Tongue (tissue), 3 donors: ENCODE measurements at places on chromosomes 4 and X.

- DNase-seq: no peak
Measured at GRCh38 chrX:109822861-109823260, 89.8 kb upstream of the ACSL4 start.

DNA sequence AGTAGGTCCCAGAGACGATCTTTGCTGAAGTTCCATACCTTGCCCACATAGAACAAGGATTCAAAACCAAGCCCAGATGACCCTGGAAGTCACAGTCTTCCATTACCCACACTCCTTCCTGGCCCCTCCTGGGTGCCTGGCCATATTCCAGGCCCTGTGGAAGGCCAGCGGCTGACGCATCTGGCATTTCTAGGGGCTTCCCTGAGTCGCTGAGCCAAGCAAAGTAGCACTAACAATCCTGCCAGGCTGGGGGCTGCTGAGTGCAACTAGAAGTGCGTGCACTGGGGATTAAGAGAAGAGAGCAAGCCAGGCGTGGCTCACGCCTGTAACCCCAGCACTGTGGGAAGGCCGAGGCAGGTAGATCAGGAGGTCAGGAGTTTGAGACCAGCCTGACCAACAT, 175.2 kb upstream of the CPEB2 start:
- no peak for DNase-seq

DNA sequence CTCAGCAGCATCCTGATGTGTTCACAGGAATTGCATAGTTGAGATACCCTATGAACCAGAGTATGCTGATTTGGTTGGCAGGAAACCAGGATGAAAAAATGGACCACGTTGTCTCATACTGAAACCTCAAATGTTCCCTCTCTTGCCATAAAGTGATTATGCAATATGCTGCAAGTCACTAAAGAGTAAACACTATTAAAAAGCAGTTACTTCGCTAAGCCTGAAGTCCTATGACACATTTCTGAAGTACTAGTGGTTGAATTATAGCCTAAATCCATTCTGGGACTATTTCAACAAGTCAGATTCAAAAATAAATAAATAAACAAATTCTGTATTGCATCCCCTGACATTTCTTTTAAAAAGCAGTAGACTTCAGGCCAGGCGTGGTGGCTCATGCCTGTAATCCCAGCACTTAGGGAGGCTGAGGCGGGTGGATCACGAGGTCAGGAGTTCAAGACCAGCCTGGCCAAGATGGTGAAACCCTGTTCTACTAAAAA, 106.0 kb upstream of the NAP1L5 start:
- no peak for DNase-seq

DNA sequence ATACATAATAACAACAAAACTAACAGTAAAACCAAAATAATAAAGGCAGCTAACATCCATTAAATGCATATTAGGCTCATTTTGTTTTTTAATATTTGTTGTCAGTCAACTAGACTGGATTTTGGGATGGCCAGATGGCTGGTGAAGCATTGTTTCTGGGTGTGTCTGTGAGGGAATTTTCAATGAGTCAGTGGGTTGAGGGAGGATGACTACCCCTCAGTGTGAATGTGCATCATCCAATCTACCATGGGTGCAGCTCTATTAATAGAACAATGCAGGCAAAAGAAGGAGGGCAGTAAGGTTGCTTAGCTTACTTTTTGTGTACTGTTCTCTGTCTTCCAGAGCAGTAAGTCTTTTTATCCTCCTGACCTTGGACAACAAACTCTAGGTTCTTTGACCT, 484.2 kb upstream of the HS3ST1 start:
- no peak for DNase-seq

DNA sequence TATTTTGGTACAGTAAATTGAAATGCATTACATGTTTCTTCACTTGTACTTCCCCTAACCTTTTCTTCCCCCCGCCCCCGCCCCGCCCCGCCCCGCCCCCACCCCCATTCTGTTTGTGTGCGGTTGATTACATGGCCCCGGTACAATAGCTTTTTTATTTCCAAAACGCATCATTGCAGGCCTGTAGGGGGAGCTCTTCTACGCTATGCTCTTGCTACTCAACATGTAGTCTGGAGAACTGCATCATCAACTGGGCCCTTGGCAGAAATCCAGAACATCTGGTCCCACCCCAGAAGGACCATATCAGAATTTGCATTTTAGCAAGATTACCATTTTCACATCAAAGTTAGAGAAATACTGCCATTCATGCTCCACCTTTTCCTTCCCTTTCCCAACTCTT, 333.3 kb upstream of the DDX53 start:
- DNase-seq: peak; percentile 7

DNA sequence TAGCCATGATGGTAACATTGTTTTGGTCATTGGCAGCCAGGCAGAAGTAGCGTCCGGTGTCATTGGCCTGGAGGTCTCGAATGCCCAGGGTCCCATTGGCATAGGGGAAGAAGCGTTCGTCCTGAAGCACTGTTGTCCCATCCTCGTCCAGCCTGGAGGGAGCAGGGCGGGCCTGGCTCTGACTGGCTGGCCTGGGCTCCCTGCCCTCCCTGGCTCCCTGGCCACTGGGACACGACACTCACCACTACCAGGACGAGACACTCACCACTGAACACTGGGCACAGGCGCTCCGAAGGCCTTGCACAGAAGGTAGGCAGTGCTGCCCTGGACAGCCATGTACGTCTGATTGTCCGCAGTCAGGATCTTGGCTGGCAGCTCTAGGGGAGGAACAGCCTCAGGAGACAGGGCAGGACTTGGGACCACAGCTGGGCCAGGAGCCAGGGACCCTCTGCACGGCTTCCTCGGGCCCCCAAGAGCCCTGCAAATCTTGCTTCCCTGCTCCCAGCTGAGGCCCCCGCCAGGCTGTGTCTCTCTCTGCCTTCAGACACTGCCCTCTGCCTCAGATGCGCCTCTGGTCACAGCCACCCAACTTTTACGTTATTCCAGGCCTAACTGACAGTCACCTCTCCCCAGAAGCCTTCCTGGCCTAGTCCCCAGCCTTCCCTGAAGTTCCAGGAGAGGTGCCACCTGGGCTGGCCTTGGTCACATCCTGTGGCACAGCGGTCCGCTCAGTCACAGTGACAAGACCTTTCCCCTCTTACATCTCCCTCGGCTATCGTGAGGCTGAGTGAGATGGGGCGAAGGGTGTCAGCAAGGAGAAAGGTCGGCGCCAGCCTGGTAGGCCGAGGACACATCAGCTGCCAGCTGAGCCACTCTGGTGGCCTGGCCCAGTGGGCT, 17.1 kb downstream of the L1CAM start:
- no peak for DNase-seq

DNA sequence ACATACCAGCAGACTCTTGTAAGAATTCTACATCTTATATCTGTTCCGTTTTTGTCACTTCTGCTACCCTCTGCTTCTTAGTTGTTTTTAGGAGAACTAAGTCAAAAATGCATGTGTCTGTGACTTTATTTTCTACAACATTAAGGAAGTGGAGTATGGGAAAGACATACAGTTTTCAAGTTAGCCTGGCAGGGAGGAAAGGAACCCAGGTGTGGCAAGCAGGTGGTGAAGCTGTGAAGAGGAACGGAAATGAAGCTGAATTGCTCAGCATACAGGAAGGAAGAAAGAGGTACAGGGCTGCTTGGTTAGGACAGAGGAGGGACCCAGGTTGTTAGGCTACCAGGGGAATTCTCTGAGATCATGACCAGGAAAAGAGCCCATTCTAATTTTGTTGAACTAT, 9.4 kb downstream of the GPRIN3 start:
- no peak for DNase-seq

DNA sequence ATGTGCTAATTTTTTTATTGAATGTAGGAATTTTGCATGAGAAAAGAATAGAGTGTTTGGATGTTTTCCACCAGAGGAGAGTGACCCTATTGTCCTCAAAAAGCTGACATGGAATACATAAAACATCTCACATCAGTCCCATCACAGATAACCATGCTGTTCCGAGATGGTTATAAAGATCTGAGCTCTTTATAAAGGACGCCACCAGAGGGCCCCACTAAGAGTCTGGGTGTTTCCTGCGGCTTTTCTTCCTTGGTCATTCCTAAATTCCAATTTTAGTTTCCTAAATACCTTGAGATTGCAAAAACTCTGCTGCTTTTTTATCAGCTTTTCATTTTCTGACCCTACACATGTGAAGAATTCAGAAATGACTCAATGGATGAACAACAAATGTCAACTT, 504.5 kb upstream of the FRG1 start:
- DNase-seq: no peak

DNA sequence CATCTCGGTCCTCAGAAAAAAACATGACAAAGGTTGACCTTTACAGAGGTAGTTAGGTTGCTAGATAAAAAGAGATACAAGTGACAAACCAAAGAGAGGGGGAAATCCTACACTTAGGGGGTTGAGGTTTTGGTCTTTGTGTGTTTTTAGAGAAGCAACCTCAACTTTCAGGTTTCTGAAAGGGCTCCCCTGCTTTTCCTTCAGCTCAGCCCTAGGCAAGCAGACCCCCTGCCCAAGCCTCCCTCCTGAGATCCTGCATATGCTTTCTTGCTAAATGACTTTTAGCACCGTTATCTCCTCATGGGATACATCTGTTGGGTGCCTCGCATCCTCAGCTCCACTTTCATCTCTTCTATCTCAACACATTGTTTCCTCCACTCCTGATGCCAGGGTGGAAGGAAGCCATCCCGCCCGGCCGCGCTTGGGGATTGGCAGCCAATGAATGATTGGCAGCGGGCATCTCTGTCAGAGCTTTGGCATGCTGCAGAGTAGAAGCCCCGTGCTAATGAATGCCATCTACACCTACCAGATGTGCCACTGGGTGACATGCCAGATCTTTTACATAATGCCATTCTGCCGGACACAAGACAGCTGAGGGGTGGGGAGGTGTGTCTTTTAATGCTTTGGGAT, 15.0 kb upstream of the PRDM8 start:
- no peak for DNase-seq

DNA sequence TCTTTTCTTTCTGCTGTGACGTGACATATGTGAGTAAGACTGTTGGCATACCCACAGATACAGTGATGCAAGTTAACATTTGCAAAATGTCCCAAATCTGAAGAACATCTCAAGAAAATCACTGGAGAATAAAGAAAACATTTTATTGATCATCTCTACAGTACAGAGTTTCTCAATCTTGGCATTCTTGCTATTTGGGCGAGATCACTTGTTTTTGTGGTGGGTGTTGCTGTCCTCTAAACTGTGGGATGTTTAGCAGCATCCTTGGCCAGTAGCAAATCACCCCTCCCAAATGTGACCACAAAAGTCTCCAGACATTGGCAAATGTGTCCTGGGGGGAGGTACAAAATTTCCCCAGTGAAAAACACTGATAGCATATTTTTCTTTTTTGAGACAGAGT, 28.8 kb downstream of the AMELX start:
- DNase-seq: no peak

- no peak for DNase-seq
Measured at GRCh38 chr4:180052629-180053028, 2190.6 kb upstream of the TENM3 start.

GRCh38 chr4:5793514-5793913, 82.5 kb downstream of the EVC start:
- no peak for DNase-seq

GRCh38 chr4:109004418-109004817, 241.6 kb upstream of the ETNPPL start:
- no peak for DNase-seq

DNA sequence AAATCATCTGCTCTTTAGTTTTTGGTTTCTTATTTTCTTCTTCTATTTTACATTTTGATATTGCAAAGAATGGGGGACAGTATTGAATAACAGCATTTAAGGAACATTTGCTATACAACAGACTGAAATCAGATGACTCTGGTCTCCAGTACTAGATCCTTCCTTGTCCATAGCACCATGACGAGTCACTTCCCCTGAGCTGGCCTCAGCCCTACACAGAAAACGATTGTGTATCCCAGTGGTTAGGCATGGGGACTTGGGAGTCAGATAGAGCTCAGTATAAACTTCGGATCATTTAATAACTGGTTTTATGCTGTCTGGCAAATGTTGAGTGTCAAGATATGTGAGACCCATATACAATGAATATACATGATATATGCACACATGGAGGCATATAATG, 44.7 kb upstream of the BEX4 start:
- DNase-seq: no peak

GRCh38 chr4:74375824-74376426, 11.0 kb downstream of the EREG start:
- DNase-seq: no peak

- no peak for DNase-seq
Measured at GRCh38 chr4:51830156-51830720, 12.7 kb upstream of the DCUN1D4 start.

- peak; percentile 64 for DNase-seq
Measured at GRCh38 chr4:8276358-8277240, 7.0 kb downstream of the HTRA3 start.

DNA sequence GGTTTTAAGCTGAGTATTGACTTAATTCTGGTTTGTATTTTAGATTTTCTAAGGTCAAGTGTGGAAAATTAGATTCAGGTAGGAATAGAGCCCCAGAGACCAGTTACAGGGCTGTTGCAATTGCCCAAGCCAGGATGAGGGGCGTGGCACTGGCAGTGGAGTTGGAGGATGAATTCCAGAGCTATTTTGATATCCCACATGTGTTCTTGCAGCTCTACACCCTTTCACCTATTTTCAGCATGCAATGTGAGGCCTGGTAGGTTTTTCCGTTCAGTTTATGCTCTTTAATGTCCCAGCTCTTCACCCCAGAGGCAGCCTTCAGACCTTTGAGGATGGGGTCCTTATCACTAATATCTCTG, 17.9 kb upstream of the OGT start:
- DNase-seq: peak; percentile 33

- DNase-seq: no peak
Measured at GRCh38 chrX:122582280-122582974, 601.7 kb upstream of the GRIA3 start.

- no peak for DNase-seq
Measured at GRCh38 chr4:1572010-1572385, 112.1 kb downstream of the FAM53A start.

DNA sequence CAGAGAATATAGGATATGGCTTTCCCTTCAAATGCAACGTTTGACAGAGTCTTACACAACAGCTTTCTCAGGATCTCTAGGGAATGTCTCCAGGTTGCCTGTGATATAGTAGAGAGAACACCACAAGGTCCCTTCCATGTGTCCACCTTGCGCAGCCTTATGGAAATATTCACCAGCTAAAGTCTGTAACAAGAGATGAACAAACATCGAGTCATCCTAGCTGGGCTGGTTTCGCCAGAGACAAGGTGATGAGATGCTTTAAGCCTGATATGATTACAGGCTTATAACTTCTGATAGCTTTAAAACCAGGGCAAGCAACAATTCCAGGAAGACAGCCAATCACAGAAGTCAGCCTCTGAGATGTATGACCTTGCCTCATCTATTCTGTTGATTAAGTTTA, 83.8 kb downstream of the SEL1L3 start:
- DNase-seq: no peak

GRCh38 chr4:189098932-189099696, 841.6 kb upstream of the FRG1 start:
- DNase-seq: no peak

- DNase-seq: no peak
Measured at GRCh38 chr4:78863991-78864390, 75.2 kb downstream of the PAQR3 start.

GRCh38 chr4:105399532-105400161, 74.2 kb downstream of the PPA2 start:
- no peak for DNase-seq

GRCh38 chr4:26071688-26072087, 157.7 kb downstream of the SMIM20 start:
- DNase-seq: no peak

GRCh38 chr4:182338063-182338462, 94.9 kb downstream of the TENM3 start:
- no peak for DNase-seq

- peak; percentile 8 for DNase-seq
Measured at GRCh38 chrX:22389556-22390179, 117.0 kb downstream of the CBLL2 start.
